ENCODE measurements at places on chromosomes 3 and 15.

- DNase-seq, result no peak
Observed at GRCh38 chr3:67901681-67902080, 247.3 kb upstream of the SUCLG2 start.

DNA sequence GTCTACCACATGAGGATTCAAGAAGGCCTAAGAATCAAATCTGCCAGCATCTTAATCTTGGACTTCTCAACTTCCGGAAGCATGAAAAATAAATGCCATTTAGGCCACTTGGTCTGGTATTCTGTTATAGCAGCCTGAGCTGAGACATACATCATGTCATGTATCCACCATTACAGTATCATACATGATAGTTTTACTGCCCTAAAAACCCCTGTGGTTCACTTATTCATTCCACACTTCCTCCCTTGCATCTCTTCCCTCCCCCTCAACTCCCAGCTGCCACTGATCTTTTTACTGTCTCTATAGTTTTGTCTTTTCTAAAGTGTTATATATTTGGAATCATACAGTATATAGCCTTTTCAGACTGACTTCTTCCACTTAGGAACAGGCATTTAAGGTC lies 161.8 kb downstream of the SNRK start:
- DNase-seq, result no peak

GRCh38 chr15:88401996-88402656 lies 65.1 kb downstream of the MRPL46 start:
- DNase-seq, result no peak

GRCh38 chr3:44348993-44349392 lies 10.4 kb downstream of the TCAIM start:
- no peak for DNase-seq

GRCh38 chr15:36953346-36953745 lies 147.0 kb downstream of the MEIS2 start:
- DNase-seq, result no peak

DNA sequence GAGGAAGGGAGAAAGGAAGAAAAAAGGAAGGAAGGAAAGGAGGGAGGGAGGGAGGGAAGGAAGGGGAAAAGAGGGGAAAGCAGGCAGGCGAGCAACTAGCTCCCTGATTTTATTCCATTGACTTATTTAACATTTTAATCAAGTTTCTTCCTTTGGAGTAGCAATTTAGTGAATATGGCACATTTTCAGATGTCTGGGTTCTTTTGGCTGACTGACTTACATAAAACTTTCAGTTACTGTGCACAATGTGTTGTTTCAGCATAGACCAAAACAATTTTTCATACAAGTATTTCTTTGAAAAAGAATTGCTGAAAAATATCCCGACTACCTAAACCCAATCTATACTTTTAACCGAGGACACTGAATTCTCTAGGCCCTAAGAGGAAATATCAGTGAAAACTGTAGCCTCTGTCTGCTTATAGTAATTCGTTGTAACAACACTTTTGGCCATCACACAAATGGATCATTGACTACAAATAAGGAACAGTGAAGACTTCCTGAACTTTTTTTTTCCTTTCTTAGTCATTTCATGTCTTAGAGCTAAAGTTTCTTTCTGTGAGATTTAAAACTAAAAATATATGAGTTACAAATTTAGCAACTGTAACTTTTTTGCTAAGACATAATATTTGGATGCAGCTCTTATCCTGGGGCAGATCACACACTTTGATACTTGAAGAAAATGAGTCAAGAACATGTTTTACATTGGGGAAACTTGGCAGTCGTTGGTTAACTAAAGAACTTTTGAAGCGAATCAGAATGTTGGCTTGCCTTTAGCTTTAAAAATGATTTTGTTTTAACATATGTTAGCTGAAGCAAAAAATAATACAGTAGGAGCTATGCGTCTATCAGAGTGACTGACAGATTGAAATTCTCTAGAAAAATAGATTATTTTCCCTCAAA lies 79.6 kb downstream of the SOX2 start:
- DNase-seq, result no peak

DNA sequence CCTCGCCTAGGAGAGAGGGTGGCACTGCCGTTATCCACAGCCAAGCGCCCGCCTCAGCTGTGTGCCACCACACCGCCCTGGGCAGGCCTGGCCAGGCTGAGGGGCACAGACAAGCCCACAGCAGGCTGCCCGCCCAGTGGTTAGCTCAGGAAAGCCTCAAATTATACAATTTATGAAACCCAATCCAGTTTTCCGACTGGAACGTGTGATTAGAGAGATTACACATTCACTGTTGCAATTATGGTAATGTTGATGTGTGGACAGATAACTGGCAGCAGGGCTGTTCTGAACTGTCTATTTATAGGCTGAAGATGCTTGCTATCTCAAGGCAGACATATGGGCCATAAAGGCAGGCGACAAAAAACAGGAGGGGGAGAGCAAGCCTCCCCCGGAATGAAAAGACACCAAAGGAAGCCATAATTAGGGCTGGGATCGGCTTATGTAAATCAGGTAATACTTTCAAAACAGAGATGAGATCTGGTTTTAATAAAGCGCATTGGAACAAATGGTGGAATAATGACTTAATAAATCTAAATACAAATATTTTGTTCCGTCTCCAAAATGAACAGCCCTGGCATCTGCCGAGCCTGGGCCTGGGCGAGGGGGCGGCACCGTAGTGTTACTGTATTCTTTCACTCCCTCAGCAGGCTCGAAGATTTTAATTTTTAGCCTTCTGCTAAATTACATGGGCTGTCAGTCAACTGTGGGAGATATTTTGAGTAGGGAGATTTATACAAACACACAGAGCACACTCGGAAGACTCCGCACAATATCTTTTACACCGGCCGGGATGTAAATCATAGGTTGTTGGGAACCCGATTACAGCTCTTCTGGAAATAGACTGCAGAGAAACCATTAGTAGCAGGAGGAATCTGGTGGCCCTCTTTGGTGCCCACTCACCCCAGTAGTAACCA lies 103.1 kb upstream of the TLE3 start:
- no peak for DNase-seq

- peak; percentile 7 for DNase-seq
Observed at GRCh38 chr15:44102675-44103254, 92.3 kb downstream of the FRMD5 start.

- DNase-seq, result no peak
Observed at GRCh38 chr15:92870010-92870591, 30.0 kb upstream of the CHD2 start.

DNA sequence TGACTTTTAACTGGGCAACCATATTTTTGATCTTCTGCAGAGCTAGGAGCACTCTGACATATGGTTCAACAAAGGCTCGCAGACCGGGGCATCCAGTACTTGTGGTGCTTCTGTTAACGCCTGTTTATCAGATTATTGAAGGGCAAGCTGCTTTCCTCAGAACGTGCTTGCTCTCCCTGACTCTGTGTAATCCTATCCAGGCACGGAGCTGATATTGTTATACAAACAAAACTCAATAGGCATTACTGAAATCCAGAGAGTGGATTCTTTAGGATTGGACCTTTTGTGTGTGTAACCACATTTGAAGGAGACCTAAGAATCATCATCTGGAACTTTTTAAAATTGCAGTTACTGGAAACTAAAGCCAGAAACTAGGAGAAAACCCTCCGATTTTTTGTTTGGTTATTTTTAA lies 246.5 kb downstream of the PTPRG start:
- no peak for DNase-seq

- DNase-seq, result no peak
Observed at GRCh38 chr3:121835465-121835801, 424 bp downstream of the EAF2 start.

DNA sequence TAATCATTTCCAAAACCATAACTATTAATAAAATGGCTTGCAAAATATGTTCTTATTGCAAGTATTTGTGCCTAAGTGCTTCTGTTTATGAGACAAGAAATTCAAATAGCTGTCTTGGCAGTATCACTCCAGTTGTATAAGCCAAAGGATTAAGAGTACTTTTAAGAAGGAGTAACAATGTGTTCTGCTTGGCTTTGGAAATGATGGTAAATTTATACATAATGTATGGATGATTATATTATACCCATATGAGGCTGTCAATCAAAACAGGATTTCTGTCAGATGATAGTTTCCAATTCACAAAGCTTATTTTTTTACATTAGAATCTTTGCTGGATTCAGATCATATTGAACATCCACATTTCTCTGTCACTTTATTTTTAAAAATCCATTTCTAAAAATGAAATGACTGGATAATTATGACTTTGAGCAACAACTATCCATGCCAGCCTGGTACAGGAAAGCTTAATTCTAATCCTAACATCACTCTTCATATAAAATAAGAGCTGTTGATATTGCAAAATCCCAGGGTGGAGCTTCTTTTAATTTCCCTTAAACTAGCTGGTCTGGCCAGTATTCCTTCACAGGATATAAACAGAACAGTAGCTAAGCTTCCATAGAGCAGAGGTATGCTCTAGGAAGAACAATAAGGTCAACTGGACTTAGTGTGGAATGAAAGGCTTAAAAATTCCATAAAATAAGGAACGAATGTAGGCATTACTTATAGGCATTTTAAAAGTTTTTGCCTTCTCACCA lies 30.0 kb upstream of the ZNF280D start:
- no peak for DNase-seq

GRCh38 chr3:16309558-16309957 lies 44.5 kb downstream of the OXNAD1 start:
- peak; percentile 14 for DNase-seq

DNA sequence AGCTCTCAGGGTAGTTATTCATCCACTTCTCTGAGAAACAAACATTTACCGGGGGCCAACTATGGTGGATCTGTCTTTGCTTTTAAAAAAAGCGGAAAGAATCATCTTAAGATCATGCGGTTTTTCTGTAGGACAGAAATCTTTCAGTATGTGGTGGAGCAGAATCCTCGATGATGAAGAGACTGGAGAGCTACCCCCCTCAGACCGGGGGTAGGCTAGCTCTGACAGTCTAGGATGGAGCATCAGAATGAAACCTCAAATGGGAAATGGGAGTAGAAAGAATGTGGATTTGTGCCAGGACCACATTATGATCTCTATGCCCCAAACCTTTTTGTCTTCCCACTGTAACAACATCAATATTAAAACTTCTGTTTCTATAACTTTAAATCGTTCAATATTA lies 30.3 kb downstream of the TPRG1 start:
- DNase-seq, result no peak

GRCh38 chr3:69806735-69807438 lies 67.6 kb downstream of the MITF start:
- peak; percentile 29 for DNase-seq

- DNase-seq, result no peak
Observed at GRCh38 chr3:32276279-32276841, 37.9 kb downstream of the CMTM8 start.

- DNase-seq, result no peak
Observed at GRCh38 chr3:77204788-77205187, 164.9 kb downstream of the ROBO2 start.

GRCh38 chr3:40715551-40715950 lies 190.8 kb downstream of the ZNF621 start:
- DNase-seq, result no peak

GRCh38 chr3:190302212-190302867 lies 19.9 kb downstream of the CLDN1 start:
- no peak for DNase-seq

- DNase-seq, result no peak
Observed at GRCh38 chr3:86993704-86994103, 2.8 kb upstream of the VGLL3 start.

DNA sequence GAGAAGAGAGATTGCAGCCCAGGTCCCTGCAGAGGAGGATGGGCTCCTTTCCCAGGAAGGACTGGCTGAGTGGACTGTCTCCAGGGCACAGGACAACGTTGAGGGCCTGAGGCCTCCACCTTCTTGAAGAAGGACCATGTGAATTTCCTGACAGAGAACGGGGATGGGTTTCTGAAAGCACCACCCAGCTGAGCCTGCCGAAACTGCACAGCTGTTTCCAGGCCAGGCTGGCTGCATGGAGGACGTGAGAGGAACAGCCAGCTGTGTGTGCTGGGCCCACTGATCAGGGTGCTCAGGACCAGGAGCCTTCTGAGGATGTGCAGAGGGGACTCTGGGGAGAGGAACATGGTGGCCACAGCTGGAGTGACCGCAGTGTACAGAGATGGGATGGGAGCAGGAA lies 39.2 kb downstream of the HMCES start:
- DNase-seq, result no peak

DNA sequence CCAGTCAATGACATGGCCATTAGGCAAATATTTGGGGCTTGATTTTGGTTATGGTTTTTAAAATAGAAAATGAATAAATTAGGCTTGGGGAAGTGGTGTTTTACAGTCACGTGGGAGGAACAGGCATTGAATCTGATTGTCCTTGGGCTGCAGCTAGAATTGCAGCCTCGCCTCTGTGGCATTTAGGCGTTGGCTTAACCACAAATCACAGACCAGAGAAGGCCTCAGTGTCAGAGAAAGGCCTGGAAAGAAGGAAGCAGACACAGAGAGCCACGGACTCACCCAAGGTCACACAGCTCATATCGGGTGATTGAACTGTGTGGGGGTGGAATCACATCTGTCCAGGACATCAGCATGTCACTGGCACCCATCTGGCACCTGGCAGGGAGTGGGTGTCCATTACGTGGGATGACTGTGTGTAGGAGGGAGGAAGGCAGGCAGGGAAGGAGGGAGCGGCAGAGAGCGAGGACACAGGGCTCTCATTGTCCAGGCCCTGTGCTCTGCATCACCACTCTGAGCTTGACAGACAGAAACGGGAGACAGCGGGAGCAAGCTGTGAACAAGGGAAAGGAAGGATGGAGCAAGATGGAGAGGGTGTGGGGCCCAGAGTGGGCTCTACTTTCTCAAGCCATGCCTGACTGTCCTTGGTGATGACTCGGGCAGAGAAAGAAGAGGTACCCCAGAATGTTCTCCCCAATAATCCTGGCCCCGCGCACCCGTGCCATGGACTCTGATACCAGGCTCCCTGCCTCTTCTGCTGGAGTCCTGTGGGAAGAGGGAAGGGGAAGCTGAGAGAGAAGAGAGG lies 186.4 kb downstream of the FAM43A start:
- no peak for DNase-seq

DNA sequence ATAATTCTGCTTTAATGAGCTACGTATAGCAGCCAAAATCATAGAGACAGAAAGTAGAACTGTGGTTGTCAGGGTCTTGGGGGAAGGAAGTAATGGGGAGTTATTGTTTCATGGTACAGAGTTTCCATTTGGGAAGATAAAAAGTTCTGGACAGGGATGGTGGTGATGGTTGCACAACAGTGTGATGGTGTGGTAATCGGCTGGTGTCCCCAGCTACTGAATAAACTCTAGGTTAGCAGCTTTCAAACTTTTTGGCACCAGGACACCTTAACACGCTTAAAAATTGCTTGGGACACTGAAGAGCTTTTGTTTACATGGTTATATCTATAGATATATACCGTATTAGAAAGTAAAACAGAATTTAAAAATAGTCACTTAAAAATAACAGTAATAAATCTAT lies 166.0 kb downstream of the NEK11 start:
- no peak for DNase-seq

DNA sequence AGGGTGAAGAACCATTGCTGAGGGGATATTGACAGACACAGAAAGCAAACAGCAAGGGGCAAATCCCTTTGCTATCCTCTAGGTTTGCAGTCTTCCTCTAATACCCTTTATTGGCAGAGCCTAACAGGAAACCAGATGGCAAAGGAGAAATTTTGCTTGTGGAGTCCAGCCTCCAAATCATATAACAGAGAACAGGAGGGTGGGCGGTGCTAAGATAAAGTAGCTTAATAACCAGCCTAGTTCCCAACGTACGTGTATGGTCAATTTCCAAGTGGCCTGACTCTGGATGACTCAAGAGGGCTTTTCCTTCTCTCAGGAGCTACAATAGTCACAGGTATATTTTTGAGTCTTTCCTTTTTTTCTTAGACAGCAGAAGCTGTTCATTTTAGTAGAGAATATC lies 404.5 kb downstream of the PDCD6IP start:
- no peak for DNase-seq

Measured in kidney capillary endothelial cell (primary cell).